Cerebellum (tissue), 4 donors: ENCODE measurements at places on chromosomes 4 and X.
A peak's percentile ranks its signal among the peaks of the same experiment; 100 is the strongest.

DNA sequence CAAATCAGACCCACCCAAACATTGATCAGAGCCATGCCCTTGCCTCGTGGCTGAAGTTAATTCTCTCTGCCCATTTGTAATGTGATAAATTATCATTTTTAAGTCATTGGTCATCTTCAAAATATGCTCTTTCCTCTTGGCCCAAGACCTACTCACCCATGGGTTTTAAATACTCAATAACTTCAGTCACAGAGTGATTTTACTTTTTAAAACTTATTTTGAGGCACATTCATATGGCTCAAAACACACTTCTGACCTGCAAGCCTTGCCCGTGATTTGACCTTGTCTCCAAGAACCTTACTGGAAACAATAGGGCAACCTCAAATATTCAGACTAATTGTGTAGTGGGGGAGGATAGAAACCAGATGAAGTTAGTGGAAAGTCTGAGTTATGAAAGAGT, 176.2 kb upstream of the LNX1 start:
- DNase-seq: no peak

- no peak for DNase-seq
Observed at GRCh38 chr4:74005528-74005927, 7.1 kb upstream of the CXCL5 start.

GRCh38 chr4:103136671-103137445, 37.2 kb upstream of the BDH2 start:
- DNase-seq: no peak

- no peak for DNase-seq
Observed at GRCh38 chr4:124526331-124526730, 186.2 kb downstream of the ANKRD50 start.

GRCh38 chrX:115348446-115349225, 59.1 kb downstream of the LUZP4 start:
- no peak for DNase-seq

DNA sequence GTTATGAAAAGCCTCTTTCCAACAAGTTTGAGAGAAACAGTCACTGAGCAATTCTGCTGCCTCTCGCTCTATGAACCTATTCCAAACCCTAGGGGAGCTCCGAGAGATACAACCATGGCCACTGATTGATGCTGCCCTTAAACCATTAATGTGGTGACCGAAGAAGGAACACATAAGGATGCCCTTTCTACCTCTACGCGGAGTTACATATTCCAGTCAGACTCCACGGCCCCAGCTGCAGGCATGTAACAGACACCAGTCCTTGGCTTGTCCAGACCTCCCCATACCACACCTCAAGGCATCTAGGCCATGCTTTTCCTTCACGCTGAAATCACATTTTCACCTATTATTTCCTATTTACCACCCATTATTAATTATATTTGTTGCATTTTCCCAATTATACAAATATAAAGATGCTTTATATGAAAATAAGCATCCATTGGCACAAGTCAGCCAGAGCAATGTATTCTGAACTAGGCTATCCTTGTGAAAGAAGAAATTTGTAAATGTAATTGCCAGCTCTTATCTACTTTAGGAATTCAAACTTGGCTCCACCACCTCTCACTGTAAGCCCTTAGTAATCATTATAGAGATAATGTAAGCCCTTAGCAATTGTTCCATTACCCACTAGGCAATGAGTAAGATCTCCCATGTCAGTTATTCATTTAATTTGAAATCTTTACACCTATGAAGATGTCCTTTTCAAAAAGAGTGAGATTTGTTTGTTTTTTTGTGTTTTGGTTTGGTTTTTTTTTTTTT, 338.4 kb downstream of the NR3C2 start:
- DNase-seq: no peak

GRCh38 chrX:4277122-4277521, 563.7 kb upstream of the PRKX start:
- no peak for DNase-seq

GRCh38 chrX:119790977-119791436, 423 bp downstream of the RPL39 start:
- DNase-seq: peak; percentile 13

- no peak for DNase-seq
Observed at GRCh38 chrX:72110876-72111708, 20.6 kb downstream of the RTL5 start.

DNA sequence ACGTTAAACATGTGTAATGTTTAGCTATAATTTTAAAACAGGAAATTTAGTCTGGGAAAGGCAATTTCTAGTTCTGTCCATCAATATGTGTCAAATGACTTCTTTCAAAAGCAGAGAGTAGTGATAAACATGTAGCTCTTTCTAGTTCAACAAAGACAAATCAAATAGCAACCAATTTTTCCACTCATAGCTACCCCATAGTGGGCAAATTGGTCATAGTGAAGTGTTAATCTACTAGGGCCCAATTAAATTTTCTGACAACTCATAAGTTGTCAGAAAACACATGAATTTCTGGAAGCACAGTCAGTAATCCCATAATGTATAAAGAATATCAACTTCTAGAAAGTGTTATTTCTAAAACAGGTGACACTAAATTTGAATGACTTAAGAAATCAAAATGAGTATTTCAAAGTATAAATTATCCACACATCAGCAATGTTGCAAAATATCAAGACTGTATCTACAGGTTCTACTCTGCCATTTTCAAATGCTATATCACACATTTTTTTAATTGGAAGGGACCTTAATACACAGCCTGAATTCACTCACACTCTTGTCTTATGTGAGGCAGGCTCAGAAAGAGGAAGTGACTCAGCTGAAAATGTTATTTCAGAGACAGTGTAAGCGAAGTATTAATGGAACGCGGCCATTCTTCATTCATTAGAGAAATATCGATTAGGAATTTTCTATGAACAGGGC, 7.7 kb downstream of the OCIAD2 start:
- no peak for DNase-seq

DNA sequence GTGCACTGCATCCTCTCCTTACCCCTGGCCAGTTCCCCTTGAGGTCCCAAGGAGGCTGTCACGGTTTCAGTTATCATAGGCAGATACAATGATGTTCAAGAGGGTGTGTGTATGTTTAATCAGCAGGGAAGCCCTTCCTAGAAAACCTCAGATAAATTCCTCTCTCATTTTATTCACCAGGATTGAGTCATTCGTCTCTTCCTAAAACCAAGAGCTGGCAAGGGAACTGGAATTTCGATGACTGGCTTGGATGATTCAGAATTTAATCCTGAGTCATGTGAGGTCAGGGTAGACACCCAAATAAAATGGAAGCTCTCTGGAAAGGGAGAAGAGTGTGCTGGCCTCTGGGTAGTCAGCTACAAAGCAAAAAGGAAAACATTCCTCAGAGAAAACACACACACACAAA, 106.2 kb upstream of the RAPGEF2 start:
- DNase-seq: no peak

DNA sequence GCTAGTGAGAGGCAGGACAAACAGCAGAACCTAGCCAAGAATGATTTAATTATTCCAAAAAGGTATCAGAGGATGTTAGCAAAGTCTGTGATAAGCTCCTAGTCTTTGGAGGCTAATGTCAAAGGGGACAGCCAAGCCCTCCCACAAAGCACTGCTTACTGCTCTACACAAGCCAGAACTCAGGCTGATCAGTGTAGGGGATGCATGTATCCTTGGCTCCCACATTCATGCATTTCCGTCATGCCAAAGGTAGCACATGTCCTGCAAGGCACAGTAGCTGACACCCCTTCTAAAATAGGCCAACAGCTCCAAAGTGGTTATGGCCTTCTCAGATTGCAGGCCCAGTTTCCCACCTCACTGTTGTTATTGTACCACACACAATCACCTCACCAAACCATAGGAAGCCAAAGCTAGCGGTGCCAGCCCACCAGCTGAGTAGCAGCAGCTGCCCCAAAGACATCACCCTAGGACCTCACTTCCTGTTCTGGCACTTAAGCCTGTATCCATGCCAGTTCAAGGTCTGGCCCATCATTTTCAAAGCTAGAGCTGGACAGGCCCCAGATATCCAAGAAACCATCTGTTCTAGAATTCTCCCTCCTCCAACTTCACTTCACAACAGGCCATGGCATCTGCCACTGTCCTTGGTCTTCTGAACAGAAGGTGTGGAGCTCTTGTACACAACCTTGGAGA, 40.9 kb downstream of the TSPAN5 start:
- DNase-seq: peak; percentile 79

GRCh38 chr4:7908668-7909067, 31.0 kb downstream of the AFAP1 start:
- DNase-seq: no peak

DNA sequence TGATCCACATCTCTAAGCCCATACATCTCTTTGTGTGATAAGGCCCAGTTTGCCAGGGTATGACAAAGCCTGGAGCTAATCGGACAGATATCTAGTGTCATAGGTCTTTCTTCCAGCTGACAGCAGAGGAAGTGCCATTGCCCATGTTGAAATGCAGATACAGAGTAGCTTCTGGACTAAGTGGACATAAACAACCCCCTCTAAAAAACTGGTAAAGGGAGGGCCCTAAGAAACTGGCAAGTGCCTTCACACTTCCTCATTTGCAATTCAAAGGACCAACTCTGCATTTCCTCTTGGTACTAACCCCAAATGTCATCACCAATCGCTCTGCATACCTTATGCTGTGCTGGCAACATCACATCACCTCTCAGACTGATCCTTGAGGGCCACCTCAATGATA, 20.8 kb downstream of the ARHGEF6 start:
- DNase-seq: no peak

DNA sequence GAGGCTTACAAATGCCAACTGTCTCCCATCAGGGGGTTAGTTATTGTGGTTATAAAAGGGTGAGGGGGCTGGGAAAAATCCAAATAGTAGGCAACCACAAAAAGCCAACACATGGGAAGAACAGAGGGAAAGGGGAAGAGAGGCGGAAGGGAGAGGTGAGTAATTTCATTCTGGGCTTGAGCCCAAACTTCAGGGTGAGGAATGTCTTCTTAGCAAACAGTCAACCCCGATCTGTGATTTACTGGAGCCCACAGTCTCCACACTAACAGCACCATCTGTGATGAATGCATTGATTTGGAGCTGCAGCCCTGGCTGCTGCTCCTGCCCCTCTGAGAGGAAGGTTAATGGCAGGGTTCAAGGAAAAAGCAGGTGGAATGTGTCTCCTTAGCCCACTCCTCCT, 162.2 kb upstream of the GPR101 start:
- peak; percentile 40 for DNase-seq

DNA sequence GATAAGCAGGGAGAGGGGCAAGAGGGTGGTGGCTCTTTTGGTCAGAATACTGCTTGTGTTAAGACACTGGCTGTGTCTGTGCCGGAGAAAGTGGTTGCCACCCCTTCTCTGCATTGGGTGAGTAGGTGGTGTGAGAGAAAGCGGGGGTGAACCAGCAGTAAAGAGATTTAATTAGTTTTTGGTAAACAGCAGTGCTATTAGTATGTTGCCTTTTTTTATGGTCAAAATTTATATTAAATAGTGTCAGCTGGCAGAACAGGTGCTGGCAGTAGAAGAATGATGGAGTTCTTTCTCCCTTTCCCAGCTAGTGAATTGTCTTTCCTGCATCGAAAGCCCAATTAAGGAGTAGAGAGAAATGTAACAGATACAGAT, 181.6 kb downstream of the LARP7 start:
- no peak for DNase-seq

DNA sequence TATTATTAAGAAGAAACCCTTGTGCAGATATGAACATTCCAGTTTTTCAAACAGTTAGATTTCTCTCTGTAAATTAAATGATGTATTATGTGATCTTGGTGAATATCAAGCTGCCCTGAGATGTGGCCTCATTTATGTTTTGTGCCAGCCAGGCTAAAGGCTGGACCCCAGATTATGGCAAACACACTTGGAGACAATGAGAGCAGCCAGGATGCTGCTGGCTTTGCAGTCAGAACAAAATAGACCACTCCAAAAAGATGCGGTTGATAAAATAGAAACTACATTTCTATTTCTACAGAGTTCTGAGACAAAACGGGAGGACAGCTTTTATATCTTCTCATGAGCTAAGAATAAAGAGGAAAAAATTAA, 296.5 kb downstream of the PPP3CA start:
- no peak for DNase-seq

GRCh38 chrX:11499076-11500044, 166.4 kb downstream of the ARHGAP6 start:
- DNase-seq: no peak

- no peak for DNase-seq
Observed at GRCh38 chr4:2395038-2395437, 23.4 kb downstream of the ZFYVE28 start.

- peak; percentile 34 for DNase-seq
Observed at GRCh38 chr4:52619591-52619931, 39.5 kb downstream of the USP46 start.

DNA sequence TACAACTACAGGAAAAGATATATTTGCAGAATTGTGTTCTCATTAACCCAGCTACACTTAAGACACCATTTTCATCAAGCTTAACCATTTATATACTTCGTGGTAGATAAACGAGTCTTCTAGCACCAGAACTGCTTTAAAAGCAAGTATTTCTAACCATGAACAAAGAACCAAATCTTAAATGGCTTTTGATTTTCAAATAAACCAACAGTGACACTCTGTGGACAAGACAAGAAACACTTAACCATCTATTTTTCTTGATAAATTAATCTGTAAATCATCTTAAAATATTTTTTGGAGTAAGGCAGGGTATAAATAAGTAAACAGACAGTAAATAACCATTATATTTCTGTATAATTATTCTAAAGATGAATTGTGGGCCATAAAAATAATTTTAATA, 10.2 kb downstream of the BEND2 start:
- peak; percentile 2 for DNase-seq

- DNase-seq: no peak
Observed at GRCh38 chr4:153160821-153161220, 43.4 kb upstream of the TRIM2 start.

GRCh38 chrX:118853596-118853995, 30.0 kb downstream of the ZCCHC12 start:
- no peak for DNase-seq

GRCh38 chr4:38621028-38621684, 42.8 kb upstream of the KLF3 start:
- no peak for DNase-seq

DNA sequence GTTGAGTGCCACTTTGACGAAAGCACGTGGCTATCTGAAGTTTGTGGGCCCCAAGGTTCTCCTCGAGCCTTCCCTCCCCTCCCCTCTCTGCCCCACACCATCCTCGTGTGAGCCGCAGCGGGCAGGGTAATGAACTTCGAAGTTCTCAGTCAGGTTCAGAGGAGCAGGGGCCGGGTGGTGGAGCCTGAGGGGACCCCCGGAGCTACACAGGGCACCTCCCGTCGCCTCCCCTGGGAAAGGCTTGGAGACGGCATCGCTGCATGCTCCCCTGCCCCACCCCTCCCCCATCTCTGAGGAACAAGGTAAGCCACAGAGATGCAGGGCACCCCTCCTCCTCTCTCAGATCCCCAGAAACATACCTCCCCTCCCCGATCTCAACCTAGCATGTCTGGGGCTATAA, 2.8 kb upstream of the NKX1-1 start:
- DNase-seq: no peak
